Activated naive CD4-positive, alpha-beta T cell (primary cell): ENCODE measurements at places on chromosomes 11 and 22.

- DNase-seq, result no peak
These were observed 76.1 kb downstream of the SOX6 start for GRCh38 chr11:16280256-16280682.

- no peak for DNase-seq
These were observed at the start of gene C22orf31 for GRCh38 chr22:29061773-29062172. Gene C22orf31, minus strand, starts transcription at chr22:29061831. Its CDS starts 39 bp downstream, at chr22:29061792.

- DNase-seq, result no peak
These were observed 26.0 kb upstream of the FADD start for GRCh38 chr11:70176940-70177689.

GRCh38 chr22:44116755-44117684 is 63.7 kb upstream of the PARVG start:
- no peak for DNase-seq

DNA sequence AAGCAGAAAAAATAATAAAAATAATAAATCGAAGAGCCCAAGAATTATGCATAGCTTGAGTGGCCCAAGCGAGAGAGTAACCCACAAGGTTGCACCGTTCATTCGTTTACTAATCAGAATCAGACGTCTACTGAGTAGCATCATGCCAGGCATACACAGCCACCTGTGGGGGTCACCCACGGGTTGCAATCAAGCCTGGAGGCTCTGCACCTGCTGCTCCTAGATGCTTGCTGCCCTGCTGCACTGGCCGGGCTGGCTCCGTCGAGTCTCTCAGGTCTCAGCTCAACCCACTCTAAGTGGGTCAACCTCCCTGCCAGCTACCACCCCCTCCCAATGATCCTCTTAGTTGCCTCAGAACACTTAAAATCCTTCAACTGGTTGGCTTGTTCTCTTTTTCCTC is 2.0 kb upstream of the TESMIN start:
- no peak for DNase-seq

DNA sequence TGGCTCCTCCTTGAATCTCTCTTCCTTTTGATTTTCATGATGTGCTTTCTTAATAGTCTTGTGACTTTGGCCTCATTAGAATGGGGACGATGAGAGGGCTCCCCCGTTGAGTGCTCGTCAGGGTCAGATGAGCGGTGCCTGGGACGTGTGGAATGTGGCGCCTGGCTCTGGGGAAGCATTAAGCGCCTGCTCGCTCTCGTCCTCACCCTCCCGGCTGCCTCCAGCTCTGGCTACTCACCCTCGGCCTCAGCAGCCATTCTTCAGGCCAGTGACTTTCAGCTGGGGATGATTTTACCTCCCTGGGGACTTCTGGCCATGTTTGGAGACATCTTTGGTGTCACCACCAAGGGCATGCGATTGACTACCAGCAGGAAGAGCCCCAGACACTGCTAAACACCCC is 69.7 kb downstream of the RPS6KA4 start:
- DNase-seq, result no peak

DNA sequence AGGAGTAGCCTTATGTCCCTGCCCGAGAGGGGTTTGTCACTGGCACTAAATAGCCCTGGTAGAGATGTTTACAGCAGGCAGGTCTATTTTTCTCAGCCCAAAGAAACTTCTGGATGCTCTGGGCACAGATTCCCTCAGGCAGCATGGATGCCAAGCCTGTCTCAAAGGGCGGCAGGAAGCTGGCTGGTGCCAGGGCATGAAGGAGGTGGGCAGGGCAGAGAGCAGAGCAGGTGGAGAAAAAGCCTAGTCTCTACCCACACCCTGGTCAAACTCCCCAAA is 4.1 kb upstream of the GAS2L1 start:
- DNase-seq, result no peak

DNA sequence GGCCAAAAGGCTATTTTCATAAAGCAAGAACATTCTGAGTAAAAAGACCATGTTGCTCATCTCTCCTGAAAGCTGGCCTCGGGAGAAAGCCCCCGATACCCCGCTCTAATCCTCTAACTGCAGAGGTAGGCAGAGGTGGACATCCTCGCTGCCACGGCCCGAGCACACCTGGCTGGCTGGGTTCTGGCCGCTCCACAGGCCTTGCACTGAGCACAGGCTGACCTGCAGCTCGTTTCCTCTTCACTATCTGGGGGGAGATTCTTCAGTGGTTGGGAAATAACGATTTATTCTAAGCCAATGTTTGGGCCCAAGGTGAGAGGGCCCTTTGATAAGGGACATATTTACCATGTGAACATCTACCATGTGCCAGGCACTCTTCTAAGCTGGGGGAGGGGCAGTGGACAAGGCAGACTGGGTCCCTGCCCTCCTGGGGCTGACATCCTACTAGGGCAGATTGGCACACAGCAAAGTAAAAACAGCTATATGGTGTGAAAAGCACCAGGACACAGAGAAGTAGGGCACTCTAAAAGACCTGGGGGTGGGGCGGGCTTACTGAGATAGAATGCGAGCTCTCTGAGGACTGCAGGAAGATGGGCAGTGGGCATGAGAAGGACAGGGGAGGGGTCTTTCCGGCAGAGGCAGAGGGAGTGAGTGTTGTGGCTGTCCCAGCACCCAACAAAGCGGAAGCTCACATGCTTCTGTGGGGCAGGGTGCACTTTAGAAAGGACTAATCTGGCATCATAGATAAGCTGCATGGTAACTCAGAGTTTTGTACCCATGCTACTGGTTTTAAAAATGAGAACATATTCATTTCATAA is 65.5 kb upstream of the ARFGAP3 start:
- no peak for DNase-seq

GRCh38 chr11:126391286-126391954 is 35.9 kb downstream of the ST3GAL4 start:
- no peak for DNase-seq

- no peak for DNase-seq
These were observed 16.4 kb upstream of the GRAMD1B start for GRCh38 chr11:123413636-123414035.

GRCh38 chr11:81339521-81339920 is 1394.1 kb downstream of the FAM181B start:
- no peak for DNase-seq

- DNase-seq, result no peak
These were observed 516.7 kb downstream of the JRKL start for GRCh38 chr11:96906476-96906875.
